Osteoblast (primary cell): ENCODE measurements at places on chromosomes 4 and X. TPM values are rescaled to one million over a fixed set of nuclear protein-coding genes. Genes with fewer than 3 reads are reported as not detected.

DNA sequence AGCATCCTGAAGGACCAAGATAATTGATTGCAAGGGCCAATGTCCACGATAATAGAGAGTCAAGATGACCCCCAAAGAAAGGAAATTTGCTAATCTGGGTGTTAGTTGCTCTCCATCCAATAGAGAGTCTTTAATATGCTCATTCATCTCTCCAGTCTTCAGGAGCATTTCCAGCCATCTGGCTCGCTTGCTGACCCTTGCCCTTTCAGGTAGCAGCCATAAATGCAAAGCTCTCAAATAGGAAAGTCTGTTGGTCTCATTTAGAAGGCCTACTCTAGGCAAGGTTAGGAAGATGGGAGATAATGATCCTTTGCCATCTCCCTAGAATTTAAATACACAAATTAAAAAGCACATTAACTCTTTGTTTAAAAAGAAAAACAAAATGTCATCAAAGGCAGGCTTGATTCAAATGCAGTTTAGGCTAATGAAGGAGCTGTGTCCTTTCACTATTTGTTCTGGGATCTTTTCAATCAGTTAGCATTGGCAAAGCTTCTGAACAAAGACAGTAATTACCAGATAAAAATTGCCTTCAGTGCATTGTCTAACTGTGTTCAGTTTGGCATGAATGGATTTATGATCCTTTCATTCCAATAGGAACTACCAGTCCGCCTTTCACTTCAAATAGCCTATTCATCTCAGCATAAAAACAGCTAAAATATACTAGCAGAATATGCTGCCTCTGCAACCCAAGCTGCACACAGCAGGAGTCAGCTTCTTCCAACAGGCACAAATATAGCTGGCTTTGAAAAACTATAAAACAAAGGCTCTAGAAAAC, 49.6 kb upstream of the ATXN3L start:
- peaks cover 20% of the 10 kb centered on the region for H3K4me1 ChIP-seq
- no peak for DNase-seq

Gene ASB5
- 0.29 and 1.1 TPM in 2 replicates for total RNA-seq

Gene UGT2B11
- total RNA-seq: not detected in 2 replicates

DNA sequence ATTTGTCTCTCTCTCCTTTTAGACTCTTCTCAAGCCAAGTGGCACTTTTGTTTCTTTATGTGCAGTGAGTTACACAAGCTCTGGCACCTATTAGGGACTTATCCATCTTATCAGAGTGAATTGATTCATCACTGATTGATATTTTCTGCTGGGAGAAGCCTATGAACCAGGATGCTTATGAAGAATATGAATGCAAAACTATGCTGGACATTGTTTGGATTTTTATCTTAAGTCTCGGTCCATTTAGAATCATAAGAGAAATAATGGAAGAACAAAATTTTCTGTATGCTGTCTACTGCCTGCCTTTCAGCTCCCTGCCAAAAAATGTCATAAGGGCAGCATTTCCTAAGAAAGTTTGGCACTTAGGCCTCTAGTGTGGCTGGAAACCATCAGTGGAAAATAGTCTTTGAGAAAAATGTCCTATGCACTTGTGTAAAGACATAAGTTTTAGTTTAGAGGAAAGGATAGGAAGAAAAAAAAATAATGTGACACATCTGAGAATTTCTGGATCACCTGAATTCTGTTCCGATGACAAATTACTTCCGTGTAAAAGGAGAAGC, 365.7 kb upstream of the MAD2L1 start:
- H3K4me1 ChIP-seq: no peaks in the 10 kb centered on the region
- H3K27ac ChIP-seq: no peak overlapping the region
- H3K36me3 ChIP-seq: no peaks in the 10 kb centered on the region
- no peak for DNase-seq
- H3K4me3 ChIP-seq: no peak overlapping the region
- H3K27me3 ChIP-seq: no peaks in the 10 kb centered on the region

DNA sequence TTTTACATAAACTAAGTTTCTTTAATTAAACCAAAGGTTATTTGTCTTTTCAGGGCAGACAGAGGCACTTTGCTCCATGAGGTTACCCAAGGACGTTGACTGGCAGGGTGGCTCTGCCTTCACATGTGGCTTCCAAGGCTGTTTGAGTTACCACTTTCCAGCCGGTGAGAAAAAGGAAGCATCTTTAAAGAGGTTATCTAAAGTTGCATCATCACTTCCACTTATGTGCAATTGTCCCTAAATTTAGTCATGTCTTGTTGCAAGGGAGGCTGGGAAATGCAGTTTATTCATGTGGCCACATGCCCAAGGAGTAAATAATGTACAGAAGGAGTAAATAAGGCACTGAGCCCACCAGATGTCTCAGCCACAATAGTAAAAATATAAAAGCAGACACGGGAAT, 29.0 kb upstream of the RAP1GDS1 start:
- no peak overlapping the region for H3K4me3 ChIP-seq
- H3K27me3 ChIP-seq: no peaks in the 10 kb centered on the region
- no peaks in the 10 kb centered on the region for H3K4me1 ChIP-seq
- H3K36me3 ChIP-seq: no peaks in the 10 kb centered on the region
- no peak for DNase-seq
- H3K27ac ChIP-seq: no peak overlapping the region

Gene ZDHHC15
- 0.59 and 1.1 TPM in 2 replicates for total RNA-seq

DNA sequence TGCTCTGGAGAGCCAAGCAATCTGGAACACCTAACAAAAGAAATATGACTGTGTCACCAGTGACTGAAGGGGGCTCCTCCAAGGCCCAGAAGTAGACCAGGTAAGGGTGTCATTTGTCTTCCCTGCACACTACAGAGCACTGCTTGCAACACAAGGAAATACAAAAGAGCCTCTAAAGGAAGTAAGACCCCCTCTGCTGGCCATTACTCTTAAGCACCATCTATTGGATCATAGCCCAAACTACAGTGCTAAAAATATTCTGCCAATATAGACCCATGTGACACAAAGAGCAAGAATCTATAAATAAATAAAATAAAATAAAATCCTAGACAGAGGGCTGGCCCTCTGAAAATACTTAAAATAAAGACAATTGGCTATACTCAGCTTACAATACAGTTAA, 528.7 kb downstream of the TMA16 start:
- H3K27ac ChIP-seq: no peak overlapping the region
- DNase-seq: no peak
- no peaks in the 10 kb centered on the region for H3K36me3 ChIP-seq
- H3K4me1 ChIP-seq: no peaks in the 10 kb centered on the region
- H3K27me3 ChIP-seq: no peaks in the 10 kb centered on the region
- H3K4me3 ChIP-seq: no peak overlapping the region

Gene VSIG1
- not detected in 2 replicates for total RNA-seq

Gene LRIT3
- total RNA-seq: under 0.01 and 0.29 TPM in 2 replicates

- peaks cover 7% of the 10 kb centered on the region for H3K36me3 ChIP-seq
- no peak overlapping the region for H3K4me3 ChIP-seq
- H3K27ac ChIP-seq: no peak overlapping the region
- H3K27me3 ChIP-seq: peaks cover 21% of the 10 kb centered on the region
These were observed 39.9 kb downstream of the ATG4A start for GRCh38 chrX:108131471-108131870.

Gene TCEAL2
- total RNA-seq: not detected in 2 replicates

Gene GPAT3
- total RNA-seq: 0.36 and 0.59 TPM in 2 replicates

DNA sequence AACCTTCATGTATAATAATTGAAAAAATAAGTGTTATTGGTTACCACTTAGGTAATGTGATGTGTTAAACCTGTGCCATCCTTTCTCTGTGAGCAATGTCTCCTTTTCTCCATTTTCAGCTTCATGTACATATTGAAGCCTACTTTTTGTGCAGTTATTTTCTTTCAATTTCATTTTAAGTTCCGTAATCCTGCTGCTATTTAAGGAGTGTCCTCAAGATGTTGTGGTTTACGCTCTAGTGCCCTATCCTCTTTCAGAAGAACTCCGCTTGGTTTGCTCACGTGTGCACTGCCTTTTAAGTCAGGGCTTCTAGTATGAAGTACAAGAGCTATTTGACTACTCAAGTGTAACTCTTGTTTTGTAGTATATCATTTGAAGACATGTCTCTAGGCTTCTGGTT, 2253.2 kb upstream of the TENM3 start:
- no peak for DNase-seq
- H3K27me3 ChIP-seq: no peaks in the 10 kb centered on the region
- no peaks in the 10 kb centered on the region for H3K4me1 ChIP-seq
- no peaks in the 10 kb centered on the region for H3K36me3 ChIP-seq

Gene FGF5
- total RNA-seq: 7.7 and 10.5 TPM in 2 replicates

Gene ODAM
- total RNA-seq: not detected in 2 replicates

Gene HMGN5
- 0.88 and 1.8 TPM in 2 replicates for total RNA-seq

- H3K27ac ChIP-seq: no peak overlapping the region
- H3K4me1 ChIP-seq: no peaks in the 10 kb centered on the region
- H3K36me3 ChIP-seq: no peaks in the 10 kb centered on the region
These were observed 92.3 kb upstream of the QRFPR start for GRCh38 chr4:121472937-121473721.

DNA sequence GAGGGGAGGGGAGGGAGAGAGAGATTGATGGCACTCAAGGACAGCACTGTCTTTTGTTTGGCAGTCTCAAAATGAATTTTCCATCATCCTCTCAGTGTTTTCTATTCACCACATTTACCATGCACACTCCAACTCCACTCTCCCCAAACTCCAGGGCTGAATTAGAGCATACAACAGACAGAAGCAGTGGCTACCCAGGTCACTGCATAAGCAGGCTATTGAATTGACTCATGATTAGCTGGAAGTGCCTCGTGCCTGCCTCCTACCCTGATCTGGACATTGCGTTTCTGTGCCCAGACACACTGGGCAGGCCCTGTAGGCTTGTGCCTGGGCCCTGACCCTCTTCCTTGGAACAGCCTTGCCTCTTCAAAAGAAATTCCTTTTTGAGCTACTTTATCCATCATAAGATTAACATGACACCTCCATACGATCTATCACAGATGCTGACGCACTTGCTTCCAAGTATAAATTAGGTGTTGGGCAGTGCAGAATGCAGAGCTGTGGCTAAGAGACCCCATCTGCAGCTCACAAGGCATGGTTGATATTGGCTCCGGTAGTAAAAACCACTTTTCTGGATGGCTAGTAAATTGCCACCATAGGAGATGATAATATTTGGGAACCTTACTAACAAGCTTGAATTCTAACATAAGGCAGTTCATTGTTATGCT, 752.9 kb downstream of the RPA4 start:
- H3K27ac ChIP-seq: no peak overlapping the region
- H3K4me1 ChIP-seq: no peaks in the 10 kb centered on the region
- peaks cover 6% of the 10 kb centered on the region for H3K27me3 ChIP-seq

Gene TXK
- total RNA-seq: 0.59 and 0.72 TPM in 2 replicates
